ENCODE measurements at places on chromosomes 12 and 14. TPM values are rescaled to one million over a fixed set of nuclear protein-coding genes. Genes with fewer than 3 reads are reported as not detected.
A peak's percentile ranks its signal among the peaks of the same experiment; 100 is the strongest.

The C12orf50 gene
- not detected for polyA plus RNA-seq

The TAPBPL gene
- polyA plus RNA-seq: 4.8 TPM

The OTX2 gene
- polyA plus RNA-seq: not detected

The VEZT gene
- polyA plus RNA-seq: 106 TPM

The NUDT4 gene
- polyA plus RNA-seq: 19.2 TPM

The SCN8A gene
- polyA plus RNA-seq: 1.1 TPM

The P2RX2 gene
- polyA plus RNA-seq: not detected

The RAB15 gene
- polyA plus RNA-seq: 3.1 TPM

The RDH5 gene
- polyA plus RNA-seq: 0.67 TPM

The ACOT2 gene
- 5.4 TPM for polyA plus RNA-seq

The B4GALNT3 gene
- 8.4 TPM for polyA plus RNA-seq

The SMARCD1 gene
- 91.5 TPM for polyA plus RNA-seq

The UNC79 gene
- polyA plus RNA-seq: 0.01 TPM

The SYCP3 gene
- polyA plus RNA-seq: 0.13 TPM

DNA sequence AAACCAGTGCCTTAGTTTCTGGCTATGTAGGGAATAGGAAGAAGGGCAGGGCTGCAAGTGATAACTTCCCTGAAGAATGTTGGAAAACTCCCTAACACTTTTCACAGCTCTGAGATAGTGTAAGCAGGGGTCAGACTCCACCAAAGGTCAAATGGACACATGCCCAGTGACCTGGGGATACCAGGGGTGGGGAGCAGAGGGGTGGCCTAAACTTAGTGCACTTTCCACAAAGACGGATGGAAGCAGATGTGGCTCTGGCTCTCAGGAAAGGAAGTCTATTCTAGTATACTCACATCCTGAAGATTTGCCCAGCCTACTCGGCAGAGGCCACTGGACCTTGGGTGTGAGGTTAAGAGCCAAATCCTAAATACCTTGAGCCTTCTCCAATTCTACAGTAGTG is 285.8 kb downstream of the NUAK1 start:
- no peak for DNase-seq

- DNase-seq: no peak
These were observed 33.0 kb downstream of the EMP1 start for GRCh38 chr12:13229504-13229903.

DNA sequence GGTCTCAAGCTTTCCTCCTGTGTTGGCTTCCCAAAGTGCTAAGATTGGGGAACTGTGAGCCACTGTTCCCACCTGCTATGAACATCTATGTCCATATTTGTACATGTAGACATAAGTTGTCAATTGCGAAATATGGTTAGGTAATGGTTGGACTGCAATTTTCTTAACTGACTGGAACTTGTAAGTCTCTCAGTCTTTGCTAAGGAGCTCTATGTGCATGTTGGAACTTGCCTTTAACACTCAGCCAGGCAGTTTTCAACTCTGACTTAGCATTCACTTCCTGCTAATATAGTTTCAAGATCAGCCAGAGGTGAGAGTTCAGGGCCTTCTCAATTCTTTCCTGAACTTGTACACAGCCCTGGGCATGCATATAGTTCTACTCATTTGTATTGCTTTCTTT is 44.5 kb upstream of the EEA1 start:
- DNase-seq: peak; percentile 97

GRCh38 chr12:2683283-2684025 is 111.3 kb upstream of the FKBP4 start:
- DNase-seq: no peak

DNA sequence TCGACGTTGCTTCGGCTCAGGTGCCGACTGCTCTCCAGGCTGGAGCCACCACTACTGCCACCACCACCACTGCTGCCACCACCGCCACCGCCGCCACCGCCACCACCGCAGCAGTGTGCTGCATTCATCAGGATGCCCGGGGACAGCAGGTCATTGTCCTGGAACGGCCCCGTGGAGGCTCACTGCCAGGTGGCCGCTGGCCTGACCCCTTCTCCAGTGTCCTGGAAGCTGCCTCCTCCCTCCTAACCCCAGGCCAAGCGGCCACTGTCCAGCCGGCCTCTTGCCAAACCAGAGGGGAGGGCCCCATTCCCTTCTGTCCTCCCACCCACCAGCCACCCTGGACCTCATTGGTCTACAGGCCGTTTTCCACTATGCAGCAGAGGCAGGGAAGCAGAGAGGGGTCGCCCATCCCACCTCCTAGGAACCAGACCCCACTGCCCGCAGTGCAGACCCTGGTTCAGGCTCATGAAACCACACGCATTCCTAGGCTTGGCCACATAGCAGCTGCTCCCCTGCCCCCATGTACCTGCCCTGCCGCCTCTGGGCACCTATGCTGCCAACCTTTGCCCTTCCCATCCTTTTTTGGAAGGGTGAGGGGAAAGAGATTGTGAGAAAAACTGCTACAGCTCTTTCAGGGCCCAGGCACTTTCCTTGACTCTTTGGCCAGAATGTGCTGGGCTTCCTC is 15.2 kb downstream of the ARL6IP4 start:
- DNase-seq: no peak

DNA sequence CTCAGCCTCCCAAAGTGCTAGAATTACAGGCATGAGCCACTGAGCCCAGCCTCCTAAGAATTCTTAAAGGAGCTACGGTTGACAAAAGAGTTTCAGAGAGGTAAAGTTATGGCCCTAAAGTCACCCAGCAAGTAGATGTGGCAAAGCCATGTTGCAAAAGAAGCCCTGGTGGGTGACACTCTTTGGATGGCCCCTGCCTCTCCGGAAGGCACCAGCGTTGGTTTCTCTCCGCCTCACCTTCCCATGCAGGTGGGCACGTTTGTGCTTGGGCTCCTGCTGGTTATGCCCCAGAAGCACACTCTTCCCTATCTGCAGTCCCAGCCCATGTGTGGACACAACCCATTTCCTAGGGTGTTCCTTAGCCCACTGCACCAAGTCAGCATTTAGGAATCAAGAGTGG is 9.5 kb upstream of the SERPINA3 start:
- no peak for DNase-seq

GRCh38 chr14:64675312-64675711 is 28.9 kb upstream of the PLEKHG3 start:
- no peak for DNase-seq

DNA sequence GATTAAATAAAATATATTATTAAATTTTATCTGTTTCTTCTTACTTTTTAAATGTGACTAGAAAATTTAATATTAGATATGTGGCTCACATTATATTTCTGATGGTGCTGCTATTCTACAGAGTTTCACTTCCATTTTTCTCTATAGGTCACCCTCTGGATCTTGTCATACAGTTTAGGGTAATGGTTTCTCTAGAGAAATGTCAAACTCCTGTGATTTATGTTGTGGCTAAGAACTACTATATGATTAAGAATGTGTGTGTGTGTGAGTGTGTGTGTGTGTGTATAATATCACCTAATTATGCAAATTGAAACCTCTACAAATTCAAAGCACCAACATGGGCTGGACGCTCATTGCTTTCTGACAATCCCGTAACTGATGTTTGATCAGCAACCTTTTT is 325.9 kb downstream of the ADAMTS20 start:
- no peak for DNase-seq

- no peak for DNase-seq
These were observed 3.9 kb downstream of the B3GNT4 start for GRCh38 chr12:122207391-122207790.

GRCh38 chr14:77003960-77004710 is 24.4 kb downstream of the IRF2BPL start:
- DNase-seq: no peak

DNA sequence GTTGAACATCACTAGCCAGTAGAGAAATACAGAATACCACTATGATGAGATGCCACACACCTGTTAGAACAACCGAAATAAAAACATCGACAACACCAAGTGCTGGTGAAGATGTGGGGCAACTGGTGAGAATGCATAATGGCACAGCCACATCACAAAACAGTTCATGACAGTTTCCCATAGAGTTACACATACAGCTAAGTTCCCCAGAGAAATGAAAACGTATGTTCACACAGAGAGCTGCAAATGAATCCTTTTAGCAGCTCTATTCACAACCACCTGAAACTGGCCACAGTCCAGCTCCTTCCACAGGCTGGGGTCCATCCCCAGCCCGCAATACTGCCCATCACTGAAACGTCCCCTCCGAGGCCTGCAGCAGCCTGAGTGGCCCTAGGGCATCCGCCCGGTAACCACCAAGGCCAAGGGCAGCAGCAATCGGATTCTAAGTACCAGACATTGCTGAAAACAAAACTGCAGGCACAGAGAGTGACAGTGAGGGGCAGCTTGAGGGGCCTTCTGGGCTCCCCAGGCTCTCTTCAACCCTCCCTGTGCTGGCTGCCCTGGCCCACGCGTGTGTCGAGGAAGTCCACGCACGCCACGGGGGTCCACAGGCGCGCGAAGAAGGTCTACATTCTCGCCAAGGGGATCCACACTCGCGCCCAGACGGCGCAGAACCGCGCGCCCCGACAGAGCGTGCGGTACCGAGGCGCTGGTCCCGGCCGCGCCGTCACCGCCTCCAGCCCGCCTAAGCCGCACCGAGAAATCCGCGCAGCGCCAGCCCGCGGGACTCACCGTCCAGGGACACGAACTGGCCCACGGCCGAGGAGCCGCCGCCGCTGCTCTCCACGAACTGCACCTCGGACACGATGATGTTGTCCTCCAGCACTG is 903 bp downstream of the BRF1 start:
- DNase-seq: no peak

DNA sequence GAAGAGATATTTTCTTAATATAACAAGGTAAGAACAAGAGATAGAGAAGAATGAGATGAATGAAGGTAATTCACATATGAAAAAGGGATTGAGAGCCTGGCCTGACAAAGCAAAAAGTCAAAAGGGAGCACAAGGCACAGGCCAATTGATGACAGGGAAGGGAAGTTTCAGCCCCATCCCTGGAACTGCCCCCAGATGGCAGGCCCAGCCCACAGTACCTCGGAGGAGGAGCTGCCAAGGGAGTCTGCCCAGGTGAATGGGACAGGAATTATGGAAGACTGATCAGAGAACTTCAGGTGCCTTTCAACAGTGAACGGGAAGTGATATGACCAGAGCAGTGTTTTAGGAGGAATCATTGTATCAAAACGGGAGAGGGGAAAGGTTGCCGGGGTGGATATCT is 15.7 kb downstream of the SNRPF start:
- no peak for DNase-seq

DNA sequence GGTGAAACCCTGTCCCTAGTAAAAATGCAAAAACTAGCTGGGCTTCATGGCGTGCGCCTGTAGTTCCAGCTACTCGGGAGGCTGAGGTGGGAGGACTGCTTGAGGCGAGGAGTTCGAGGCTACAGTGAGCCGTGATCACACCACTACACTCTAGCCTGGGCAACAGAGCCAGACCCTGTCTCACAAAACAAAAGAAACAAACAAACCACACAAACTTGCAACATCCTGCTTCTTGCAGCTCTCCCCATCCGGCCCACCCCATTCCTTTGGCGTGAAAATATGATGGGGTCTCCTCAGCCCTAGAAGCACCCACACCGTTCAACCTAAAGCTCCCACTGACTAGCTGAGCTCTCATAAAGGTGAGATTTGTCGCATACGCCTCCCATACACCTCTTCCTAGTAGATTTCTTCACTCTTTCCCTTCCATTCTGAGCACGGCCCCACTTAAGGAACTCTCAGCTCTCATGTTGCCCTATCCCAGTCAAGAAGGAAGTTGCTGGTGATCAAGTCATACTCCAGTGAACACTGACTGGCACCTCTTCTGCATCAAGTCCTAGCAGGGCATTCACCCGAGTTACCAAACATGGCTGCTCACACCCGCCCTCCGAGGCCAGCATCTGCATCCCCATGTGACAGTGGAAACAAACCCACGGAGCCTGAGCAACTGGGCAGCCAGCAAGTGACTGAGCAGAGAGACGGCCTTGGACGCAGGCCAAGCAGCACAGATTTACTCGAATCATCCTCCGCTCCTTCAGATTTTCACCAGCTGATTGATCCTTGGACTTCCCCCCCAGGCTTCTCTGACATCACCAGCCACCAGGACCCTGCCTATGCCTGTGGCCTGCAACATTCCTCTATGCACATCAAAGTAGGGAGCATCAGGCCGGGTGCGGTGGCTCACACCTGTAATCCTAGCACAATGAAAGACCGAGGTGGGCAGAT is 18.9 kb upstream of the CD27 start:
- DNase-seq: no peak

GRCh38 chr12:32568228-32568627 is 110.9 kb upstream of the DNM1L start:
- peak; percentile 82 for DNase-seq

- DNase-seq: no peak
These were observed 372.1 kb upstream of the FAR2 start for GRCh38 chr12:28776913-28777422.

DNA sequence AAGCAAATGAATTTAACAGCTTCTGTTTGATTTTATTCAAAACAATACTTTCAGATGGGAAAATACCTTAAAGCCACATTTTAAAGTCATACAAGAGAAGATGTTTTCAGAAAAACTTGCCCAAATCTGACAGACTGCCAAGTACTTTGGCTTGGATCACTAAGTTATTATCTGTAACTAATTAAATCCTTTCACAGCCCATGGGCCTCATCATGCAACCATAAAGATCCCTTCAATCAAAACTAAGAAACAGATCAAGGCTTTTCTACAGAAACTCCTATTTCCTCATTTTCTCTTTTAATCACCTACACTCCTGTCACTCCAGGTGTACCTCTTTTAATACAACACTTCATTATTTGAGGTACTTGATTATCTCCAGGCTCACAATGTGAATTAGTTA is 28.1 kb downstream of the BLTP3B start:
- DNase-seq: no peak

GRCh38 chr12:133236144-133236543 is 467 bp upstream of the ANHX start:
- DNase-seq: no peak

DNA sequence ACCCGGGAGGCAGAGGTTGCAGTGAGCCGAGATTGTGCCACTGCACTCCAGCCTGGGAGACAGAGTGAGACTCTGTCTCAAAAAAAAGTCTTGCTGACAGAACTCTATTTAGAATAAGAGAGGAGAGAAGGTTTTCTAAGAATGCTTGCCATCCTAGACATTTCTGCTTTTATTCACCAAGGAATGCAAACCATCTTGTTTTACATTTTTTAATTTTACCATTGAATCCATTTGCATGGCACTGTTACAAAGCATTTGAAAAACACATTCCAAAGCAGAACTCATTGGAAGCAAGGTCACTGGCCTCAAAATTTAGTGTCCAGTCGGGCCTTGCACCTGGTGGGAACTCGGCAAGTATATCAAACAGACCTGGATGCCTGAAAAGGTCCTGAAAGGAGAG is 44.2 kb upstream of the RASSF3 start:
- no peak for DNase-seq

GRCh38 chr12:50016501-50017475 is 8.5 kb downstream of the RACGAP1 start:
- no peak for DNase-seq

- no peak for DNase-seq
These were observed 13.6 kb upstream of the FOXJ2 start for GRCh38 chr12:8018666-8019581.

DNA sequence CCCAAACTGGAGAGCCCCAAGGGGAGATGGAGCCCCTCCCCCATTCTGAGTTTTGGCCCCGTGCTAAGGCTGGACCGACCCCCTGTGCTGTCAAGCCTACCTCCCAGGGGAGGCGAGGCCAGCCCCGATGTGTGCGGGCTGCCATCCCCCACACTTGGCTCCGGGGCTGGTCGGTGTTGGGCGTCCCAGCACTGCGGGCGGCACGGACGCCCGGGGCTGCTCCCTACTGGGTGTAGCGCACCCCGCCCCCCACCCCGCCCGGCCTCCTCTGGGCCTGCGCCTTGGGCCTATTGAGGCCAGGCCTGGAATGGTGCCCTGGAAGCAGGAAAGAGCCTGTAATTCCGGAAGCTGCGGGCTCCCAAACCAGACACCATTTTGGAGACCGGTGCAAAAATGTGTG is 2.6 kb downstream of the DCAF4 start:
- no peak for DNase-seq

Data from keratinocyte (primary cell).